ENCODE measurements at places on chromosomes 4 and X.

- peak; percentile 30 for DNase-seq
Observed at GRCh38 chr4:169311643-169312365, 41.0 kb upstream of the SH3RF1 start.

GRCh38 chr4:772776-773175 is 53.2 kb downstream of the CPLX1 start:
- DNase-seq = no peak

DNA sequence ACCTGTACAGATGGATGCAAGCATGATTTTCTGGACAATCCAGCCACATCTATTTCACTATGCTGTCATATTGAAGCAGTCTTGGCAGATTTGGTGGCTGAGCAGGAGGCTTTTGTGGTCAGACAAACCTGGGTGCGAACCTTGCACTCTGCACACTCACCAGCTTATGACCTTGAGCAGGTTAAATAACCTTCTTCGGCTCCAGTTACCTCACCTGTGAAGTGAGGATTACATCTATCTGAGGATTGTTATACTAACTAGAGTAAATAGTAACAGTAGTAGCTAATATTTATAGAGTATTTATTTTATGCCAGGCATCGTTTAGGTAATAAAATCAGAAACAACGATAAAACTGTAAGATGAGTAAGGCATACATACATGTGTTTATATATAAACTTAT is 150.0 kb downstream of the PPP3CA start:
- peak; percentile 41 for DNase-seq

GRCh38 chrX:34426334-34426733 is 230.8 kb downstream of the TMEM47 start:
- DNase-seq = no peak

GRCh38 chrX:118702741-118703140 is 24.7 kb upstream of the IL13RA1 start:
- DNase-seq = no peak

DNA sequence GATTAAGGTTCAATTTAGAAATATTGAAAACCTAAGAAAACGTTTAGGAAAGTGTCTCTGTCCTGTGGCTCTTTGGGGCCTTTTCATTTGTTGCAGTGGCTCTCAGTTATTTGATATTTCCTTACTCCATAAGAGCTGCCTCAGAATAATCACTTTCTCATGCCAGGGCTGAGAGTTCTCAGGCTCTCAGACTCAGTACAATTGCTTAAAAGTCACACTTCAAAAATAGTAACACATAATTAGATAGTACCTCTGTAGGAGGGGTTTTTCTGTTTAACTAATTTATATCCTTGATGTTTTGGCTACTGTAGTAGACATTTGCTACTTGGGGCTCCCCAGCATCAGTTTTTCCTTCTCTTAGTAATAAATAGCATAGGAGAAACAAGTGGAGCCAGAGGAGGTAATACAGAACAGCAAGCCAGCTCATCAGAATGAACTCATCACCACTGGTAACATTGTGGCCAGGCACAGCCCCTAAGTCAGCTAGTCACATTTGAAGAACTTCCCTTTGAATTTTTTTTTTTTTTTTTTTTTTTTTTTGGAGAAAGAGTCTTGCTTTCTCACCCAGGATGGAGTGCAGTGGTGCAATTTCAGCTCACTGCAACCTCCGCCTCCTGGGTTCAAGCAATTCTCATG is 8.0 kb upstream of the HNRNPD start:
- no peak for DNase-seq

DNA sequence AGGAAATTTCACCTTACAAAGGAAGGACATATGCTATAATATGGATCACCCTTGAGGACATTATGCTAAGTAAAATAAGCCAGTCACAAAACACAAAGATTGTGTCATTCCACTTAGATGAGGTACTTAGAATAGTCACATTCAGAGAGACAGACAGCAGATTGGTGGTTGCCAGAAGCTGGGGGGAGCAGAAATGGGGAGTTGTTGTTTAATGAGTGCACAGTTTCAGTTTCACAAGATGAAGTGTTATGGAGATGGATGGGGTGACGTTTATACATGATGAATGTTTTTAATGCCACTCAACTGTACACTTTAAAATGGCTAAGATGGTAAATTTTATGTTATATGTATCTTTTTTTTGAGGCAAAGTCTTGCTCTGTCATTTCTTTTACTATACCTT is 14.8 kb upstream of the SPON2 start:
- DNase-seq = no peak

GRCh38 chrX:139058831-139059495 is 347.4 kb upstream of the FGF13 start:
- no peak for DNase-seq

GRCh38 chr4:111989817-111990216 is 155.4 kb upstream of the FAM241A start:
- no peak for DNase-seq

DNA sequence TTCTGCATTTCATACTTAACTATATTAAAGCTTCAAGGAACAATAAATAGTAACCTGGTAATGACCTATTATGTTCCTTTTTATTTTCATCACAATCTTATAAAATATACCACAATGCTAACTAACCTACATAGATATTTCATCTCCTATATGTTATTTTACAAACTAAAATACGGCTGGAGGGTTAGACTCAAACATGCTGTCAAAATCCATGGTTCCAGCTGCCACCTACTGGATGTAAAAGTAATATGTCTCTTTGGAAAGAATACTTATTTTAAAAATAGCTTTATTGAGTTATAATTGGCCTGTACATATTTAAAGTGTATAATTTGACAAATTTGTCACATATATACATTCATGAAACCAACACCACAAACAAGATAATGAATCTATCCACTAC is 15.0 kb downstream of the RGN start:
- DNase-seq = no peak

DNA sequence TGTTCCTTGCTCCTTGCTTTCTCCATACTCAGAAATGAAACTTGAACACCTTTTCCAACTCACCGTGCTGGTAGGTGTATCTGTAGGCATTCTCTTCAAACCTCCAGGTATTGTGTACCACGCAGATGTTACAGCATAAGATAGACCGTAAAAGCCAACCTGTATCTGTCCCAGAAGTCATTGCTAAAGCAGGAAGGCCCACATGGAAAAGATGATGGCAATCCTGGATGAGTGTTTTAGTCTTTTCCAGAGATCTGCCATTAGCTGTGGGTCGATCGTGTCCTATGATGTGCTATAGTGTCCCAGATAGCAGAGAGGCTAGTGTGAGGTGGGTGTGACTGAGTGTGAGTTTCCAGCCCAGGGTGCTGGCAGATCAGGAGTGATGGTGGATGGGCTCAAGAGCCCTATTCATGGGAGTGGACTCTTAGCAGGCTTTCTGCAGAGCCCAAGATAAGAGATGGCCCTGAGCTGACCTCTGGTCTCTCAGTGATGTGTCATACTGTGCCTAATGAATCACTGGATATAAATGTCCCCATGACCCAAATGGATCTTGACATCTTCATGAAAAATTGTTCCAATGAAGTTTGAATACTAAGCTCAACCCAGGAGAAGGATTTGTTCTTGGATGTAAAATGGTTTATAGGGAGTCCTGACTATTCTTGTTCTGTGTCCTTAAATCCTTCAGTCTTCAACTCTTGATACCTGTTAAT is 69.1 kb upstream of the WDR1 start:
- DNase-seq = no peak

DNA sequence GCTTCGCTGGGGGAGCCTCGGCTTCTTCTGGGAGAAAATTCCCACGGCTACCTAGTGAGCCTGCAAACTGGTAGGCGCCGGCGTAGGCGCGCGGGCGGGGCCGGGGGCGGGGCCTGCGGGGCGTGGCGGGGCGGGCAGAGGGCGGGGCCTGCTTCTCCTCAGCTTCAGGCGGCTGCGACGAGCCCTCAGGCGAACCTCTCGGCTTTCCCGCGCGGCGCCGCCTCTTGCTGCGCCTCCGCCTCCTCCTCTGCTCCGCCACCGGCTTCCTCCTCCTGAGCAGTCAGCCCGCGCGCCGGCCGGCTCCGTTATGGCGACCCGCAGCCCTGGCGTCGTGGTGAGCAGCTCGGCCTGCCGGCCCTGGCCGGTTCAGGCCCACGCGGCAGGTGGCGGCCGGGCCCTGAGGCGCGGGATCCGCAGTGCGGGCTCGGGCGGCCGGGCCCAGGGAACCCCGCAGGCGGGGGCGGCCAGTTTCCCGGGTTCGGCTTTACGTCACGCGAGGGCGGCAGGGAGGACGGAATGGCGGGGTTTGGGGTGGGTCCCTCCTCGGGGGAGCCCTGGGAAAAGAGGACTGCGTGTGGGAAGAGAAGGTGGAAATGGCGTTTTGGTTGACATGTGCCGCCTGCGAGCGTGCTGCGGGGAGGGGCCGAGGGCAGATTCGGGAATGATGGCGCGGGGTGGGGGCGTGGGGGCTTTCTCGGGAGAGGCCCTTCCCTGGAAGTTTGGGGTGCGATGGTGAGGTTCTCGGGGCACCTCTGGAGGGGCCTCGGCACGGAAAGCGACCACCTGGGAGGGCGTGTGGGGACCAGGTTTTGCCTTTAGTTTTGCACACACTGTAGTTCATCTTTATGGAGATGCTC is at the start of gene HPRT1:
Gene HPRT1 (plus strand): TSS at position 161 of the 857 bp plus-strand sequence. CDS start 147 bp downstream, at position 308.
- DNase-seq = peak; percentile 61

GRCh38 chr4:36677874-36678273 is 396.5 kb downstream of the DTHD1 start:
- DNase-seq = no peak

- no peak for DNase-seq
Observed at GRCh38 chrX:69264158-69264581, 98.9 kb upstream of the PJA1 start.

DNA sequence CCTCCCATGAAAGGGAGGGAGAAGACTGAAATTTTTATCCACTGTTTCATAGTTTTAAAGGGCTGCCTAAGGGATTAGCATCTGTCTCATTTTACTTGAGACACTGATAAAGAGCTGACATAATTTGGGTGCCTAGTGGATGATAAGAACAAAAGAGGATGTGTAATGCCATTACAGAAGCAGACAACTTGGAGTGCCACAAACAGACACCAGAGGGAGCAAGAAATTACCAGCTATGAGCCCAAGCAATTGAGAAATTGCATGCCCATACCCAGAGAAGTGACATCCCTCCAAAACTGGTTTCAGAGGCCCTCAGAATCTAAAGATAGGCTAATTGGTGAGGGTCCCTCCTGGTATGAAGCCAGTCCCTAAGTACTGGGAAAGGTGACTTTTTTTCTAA is 38.5 kb upstream of the POU3F4 start:
- DNase-seq = no peak

DNA sequence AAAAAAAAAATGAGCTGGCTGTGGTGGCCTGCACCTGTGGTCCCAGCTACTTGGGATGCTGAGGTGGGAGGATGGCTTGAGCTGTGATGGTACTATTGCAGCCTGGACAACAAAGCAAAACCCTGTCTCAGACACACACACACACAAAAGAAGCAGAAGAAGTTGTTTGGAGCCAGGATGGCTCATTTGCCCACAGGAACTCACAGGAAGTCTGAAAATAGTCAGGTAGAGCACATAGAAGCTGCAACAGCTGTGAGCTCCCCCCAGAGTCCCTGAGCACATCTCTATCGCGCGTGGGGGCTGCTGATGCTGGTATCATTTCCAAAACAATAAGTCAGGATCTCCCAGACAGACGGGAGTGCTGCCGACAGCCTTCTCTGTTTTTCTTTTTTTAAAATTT is 13.4 kb upstream of the DHRSX start:
- DNase-seq = no peak

GRCh38 chrX:129462707-129463106 is 60.6 kb downstream of the SMARCA1 start:
- no peak for DNase-seq

- no peak for DNase-seq
Observed at GRCh38 chr4:77015390-77015789, 60.4 kb downstream of the CCNI start.

DNA sequence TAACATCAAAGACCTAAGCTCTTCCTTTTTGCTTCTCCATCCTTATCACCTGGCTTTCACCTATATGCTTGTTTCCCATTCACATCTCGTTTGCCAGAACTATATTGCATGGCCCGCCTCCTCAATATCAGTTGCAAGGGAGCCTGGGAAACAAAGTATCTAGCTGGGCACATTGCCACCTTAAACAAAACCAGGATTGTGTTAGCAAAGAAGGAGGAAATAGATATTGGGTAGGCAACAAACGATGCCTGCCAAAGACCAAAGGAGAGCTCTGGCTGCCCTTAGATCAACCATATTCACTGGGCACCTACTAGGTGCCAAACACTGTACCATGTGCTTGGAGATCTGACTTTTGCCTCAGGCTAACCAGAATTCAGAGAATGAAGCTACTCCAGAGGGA is 107.5 kb downstream of the GRIA3 start:
- DNase-seq = peak; percentile 32

DNA sequence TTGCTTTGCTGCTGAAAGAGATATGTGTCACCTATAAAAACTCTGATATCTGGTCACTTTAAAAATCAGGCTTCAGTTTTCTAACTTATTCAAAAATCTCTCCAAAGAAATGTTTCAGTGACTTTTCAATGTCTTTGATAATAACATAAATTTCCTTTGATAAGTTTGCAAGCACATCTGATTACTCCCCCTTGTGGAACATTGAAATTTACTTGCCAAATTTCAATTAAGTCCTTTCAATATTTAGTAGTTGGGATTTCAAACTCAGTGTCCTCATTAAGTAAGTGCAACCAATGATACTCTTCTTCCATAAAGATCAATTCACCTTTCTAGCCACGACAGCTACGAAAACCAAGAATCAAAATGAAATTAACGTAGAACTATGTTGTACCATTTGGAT is 151.3 kb upstream of the FAM47C start:
- no peak for DNase-seq

GRCh38 chrX:100447655-100448397 is 37.8 kb upstream of the PCDH19 start:
- DNase-seq = no peak

GRCh38 chr4:16055471-16055870 is 28.4 kb downstream of the PROM1 start:
- no peak for DNase-seq

DNA sequence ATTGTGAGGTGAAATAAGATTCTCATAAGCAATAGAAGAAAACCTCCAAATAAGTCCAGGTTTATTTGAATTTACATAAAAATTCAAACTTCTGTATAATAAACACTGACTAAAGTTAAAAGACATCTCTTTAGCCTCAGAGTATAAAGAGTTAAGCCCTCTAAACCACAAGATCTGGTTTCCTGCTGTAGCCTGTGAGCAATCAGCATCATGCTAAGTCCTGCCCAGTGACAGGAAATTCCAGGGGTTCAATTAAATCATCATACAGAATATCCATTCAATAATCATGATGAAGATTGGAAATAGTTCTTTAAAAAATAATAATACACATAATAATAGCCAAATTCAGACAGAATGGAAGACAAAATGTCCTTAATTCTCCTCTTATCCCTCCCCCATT is 139.2 kb upstream of the DGKK start:
- DNase-seq = no peak

GRCh38 chr4:178471994-178472393 is 1029.8 kb upstream of the AGA start:
- DNase-seq = no peak

DNA sequence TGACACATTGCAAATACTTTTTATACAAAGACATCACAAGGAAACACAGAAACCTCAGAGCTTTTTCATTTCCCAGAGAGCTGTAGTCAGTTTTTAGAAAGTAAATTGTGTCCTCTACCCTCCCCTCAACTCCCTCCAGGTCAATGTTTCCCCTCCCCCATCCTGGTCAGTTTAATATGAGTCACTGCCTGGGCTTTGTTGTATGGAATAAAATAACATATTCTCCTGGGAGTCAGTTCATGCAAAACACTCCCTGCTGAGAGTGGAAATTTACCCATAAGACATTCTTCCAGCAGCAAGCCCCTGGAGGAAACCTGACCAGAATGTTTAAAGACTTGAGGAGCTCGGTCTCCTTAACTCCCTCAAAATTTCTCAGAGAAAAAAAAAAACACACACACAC is 270.1 kb upstream of the LDB2 start:
- no peak for DNase-seq

GRCh38 chr4:40270609-40271008 is 64.5 kb upstream of the CHRNA9 start:
- DNase-seq = no peak

Data from NCI-H2029 (cell line).